ENCODE measurements at places on chromosomes 3 and 15. TPM values are rescaled to one million over a fixed set of nuclear protein-coding genes. Genes with fewer than 3 reads are reported as not detected.

GRCh38 chr3:175410251-175410650, 551.1 kb downstream of the NAALADL2 start:
- peak; percentile 12 for DNase-seq

GRCh38 chr3:105843994-105844393, 24.8 kb downstream of the CBLB start:
- no peak for DNase-seq

SLC22A13 gene
- total RNA-seq: 0.51 TPM

GOLGA6D gene
- not detected for total RNA-seq

Data from tongue (tissue), 3 donors.